GM12878 (cell line): ENCODE measurements at places on chromosomes 7 and 10. TPM values are rescaled to one million over a fixed set of nuclear protein-coding genes. Genes with fewer than 3 reads are reported as not detected.
A peak's percentile ranks its signal among the peaks of the same experiment; 100 is the strongest.

- no peak for DNase-seq
These were observed 54.5 kb downstream of the CUL1 start for GRCh38 chr7:148753224-148753623.

- no peak for DNase-seq
These were observed 8.6 kb upstream of the CRYGN start for GRCh38 chr7:151448261-151449252.

SRI gene
- polyA plus RNA-seq: 511 and 517 TPM in 2 replicates

DNA sequence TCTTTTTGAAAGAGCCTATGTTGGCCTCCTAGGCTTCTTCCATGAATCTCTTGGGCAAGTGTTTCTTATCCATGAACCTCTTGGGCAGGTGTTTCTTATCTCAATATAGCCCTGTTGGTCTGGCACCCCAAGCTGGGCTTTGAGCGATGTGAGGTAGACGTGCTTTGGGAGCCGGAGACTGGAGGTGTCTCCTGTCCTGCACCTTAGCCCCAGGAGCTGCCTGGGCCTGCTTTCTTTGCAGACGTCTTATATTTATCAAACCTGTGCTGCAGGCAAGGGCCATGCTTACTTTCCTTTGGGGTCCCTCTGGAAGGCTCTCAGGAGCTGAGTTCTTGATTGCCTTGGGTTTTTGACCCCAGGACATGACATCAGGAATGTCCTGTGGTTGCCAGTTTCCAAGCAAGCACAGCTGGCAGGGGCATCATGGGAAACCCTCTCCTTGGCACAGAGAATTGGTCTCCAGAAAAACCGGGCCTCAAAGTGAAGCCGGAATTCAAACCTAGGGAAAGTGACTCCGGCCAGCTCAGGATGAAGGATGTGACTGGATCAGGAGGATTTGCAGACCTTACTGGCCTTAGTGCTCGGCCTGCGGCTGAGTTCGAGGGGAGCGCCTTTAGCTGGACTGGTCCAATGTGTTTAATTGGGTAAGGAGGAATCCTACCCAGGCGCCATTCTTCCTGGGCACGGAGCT, 2.8 kb downstream of the JAKMIP3 start:
- no peak for DNase-seq

- DNase-seq: no peak
These were observed 462.7 kb downstream of the PHTF2 start for GRCh38 chr7:78261302-78261701.

GRCh38 chr7:17807242-17807641, 133.1 kb downstream of the SNX13 start:
- DNase-seq: no peak

DNA sequence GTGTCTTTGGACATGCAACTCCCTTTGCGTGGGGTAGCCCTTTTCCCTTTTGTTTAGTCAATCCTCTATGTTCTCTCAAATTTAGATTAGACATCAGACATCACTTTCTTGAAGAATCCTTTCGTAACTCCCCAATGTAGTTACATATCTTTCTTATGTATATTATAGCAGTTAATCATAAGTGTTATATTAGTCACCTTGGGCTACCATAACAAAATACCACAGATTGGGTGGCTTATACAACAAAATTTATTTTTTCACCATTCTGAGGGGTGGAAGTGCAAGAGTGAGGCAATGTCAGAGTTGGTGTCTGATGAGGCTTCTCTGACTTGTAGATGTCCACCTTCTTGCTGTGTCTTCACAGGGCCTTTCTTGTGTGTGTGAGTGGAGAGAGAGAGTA, 105.7 kb downstream of the PHTF2 start:
- no peak for DNase-seq

METTL27 gene
- 2.0 and 3.4 TPM in 2 replicates for polyA plus RNA-seq

DNA sequence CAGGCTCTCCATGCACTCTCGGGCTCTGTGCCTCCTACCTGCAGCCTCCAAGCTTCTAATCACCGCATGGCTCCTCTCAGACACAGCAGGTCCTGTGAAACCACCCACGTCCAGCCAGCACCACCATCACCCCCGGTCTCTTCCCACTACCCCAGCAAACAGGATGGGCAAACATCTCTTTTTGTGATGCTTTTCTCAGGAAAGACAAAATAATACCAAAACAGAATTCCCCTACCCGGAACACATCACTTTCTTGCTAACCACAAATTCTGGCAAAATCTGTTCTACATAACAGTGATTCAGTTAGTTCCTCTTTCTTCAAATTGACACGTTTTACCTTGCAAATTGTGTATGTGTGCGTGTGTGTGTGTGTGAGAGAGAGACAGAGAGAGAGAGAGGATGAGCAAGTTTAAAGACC, 6.5 kb downstream of the SNX8 start:
- peak; percentile 77 for DNase-seq

GRCh38 chr7:36091874-36092176, 61.2 kb upstream of the EEPD1 start:
- DNase-seq: no peak

AP1S1 gene
- 26.3 and 31.5 TPM in 2 replicates for polyA plus RNA-seq

- no peak for DNase-seq
These were observed 105.0 kb upstream of the SLC26A5 start for GRCh38 chr7:103551016-103551415.

- DNase-seq: no peak
These were observed 36.5 kb downstream of the KLF6 start for GRCh38 chr10:3748484-3748883.

- no peak for DNase-seq
These were observed 21.5 kb upstream of the GHITM start for GRCh38 chr10:84117686-84118394.

- no peak for DNase-seq
These were observed 950 bp downstream of the EVX1 start for GRCh38 chr7:27243340-27244163.

GRCh38 chr10:88456730-88457129, 126.4 kb downstream of the RNLS start:
- no peak for DNase-seq

DNA sequence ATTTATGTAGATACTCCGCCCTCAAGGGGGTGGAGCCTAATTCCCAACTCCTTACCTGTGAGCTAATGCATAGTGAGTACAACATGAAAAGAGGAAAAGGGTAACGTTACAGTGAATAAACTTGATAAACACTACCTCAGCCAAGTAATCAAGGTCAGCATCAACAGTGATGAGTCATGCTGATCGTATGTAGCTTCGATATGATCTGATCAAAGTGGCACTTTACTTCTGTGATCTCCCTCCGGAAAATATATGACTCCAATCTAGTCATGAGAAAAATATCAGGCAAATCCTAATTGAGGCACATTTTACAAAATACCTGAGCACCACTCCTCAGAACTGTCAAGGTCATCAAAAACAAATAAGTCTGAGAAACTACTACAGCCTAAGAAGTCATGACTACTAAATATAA, 70.4 kb downstream of the VTI1A start:
- DNase-seq: no peak

GRCh38 chr10:125554016-125554703, 128.8 kb downstream of the TEX36 start:
- DNase-seq: no peak

MBL2 gene
- not detected in 2 replicates for polyA plus RNA-seq

DNA sequence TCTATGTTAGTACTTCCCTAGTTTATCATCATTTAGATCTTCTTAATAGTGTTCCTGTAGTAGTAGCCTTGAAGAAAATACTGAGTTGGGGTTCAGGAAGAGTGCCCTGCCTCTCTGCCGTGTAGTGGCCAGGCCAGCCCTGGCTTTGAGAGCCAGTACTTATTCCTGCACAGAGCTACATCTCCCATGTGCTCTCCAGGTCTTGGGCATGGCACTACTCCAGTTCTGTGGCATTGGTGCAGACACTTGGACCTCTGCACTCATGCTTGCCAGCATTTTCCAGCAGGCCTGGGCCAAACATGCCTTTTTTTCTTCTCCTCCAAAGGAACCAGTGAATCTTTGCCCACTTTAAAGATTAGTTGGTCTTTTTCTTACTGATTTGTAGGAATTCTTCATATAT, 5.3 kb downstream of the GNG11 start:
- no peak for DNase-seq

OR2A1 gene
- 0.08 and 0.24 TPM in 2 replicates for polyA plus RNA-seq

ST8SIA6 gene
- not detected in 2 replicates for polyA plus RNA-seq

SFRP4 gene
- polyA plus RNA-seq: not detected in 2 replicates

GRCh38 chr7:46713868-46714596, 793.0 kb upstream of the IGFBP3 start:
- no peak for DNase-seq

GRCh38 chr10:69742928-69743602, 58.6 kb upstream of the COL13A1 start:
- no peak for DNase-seq
